ENCODE measurements at places on chromosomes 5 and 9.

DNA sequence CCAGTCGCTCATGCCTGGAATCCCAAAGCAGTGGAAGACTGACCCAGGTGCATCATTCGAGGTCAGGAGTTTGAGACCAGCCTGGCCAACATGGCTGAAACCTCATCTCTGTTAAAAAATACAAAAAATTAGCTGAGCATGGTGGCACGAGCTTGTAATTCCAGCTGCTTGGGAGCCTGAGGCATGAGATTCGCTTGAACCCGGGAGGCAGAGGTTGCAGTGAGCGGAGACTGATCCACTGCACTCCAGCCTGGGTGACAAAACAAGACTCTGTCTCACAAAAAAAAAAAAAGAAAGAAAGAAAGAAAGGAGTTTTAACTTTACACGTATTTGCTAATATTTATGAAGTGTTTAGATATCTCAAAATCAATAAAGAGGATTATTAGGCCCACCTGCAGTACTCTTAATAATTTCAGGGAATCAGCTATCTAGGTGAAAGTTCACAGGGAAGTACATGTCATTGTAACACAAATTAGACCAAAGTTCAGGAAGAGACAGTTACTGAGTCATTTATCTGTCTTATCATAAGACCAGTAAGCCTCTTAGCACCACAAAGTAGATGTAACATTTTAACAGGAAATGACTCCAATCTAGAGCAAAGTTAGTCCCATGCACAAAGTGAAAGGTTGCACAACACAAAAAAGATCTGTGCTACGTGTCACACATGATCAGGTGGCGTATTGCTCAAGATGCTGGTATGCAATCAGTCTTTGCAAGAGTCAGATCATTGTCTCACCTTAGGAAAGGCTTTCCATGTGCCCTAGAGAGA is 34.1 kb upstream of the PLIN2 start:
- no peak for DNase-seq

GRCh38 chr5:120260651-120261050 is 203.4 kb upstream of the PRR16 start:
- no peak for DNase-seq

DNA sequence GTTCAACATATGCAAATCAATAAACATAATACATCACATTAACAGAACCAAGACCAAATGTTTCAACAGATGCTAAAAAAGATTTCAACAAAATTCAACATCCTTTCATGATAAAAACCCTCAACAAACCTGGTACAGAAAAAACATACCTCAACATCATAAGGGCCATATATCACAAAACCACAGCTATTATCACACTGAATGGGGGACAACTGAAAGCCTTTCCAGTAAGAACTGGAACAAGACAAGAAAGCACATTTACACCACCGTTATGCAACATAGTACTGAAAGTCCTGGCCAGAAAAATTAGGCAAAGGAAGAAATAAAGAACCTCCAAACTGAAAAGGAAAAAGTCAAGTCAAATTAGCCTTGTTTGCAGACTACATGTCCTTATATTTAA is 93.6 kb downstream of the DTWD2 start:
- DNase-seq: no peak

- DNase-seq: no peak
These were observed 657.5 kb upstream of the WWC1 start for GRCh38 chr5:167633931-167634341.

DNA sequence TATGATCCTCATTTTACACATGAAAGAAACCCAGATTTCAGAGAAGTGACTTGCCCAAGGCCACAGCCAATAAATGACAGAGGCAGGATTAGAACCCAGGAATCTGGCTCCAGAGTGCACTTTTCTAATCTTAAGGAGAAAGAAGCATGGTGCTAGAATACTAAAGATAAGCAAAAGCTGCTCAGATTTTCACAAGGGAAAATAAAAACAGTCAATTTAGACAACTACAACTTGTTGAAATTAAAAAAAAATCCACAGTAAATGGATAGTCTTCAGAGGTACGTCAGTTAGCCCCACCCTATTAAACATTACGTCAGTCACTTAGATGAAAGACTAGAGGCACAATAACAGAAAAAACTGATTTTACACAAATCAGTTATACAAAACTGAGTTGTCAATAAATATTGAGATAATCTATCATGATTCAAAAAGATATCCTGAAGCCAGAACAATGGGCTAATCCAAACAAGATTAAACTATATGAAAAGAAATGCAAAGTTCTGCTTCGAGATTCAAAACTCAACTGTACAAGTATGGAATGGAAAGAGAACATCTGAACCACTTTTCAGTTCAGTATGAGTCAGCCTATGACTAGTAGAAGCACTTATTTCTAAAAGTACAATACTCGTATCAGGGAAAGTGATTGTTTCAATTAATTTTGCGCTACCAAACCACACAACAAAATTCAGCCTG is 9.3 kb downstream of the TMEM245 start:
- DNase-seq: no peak

DNA sequence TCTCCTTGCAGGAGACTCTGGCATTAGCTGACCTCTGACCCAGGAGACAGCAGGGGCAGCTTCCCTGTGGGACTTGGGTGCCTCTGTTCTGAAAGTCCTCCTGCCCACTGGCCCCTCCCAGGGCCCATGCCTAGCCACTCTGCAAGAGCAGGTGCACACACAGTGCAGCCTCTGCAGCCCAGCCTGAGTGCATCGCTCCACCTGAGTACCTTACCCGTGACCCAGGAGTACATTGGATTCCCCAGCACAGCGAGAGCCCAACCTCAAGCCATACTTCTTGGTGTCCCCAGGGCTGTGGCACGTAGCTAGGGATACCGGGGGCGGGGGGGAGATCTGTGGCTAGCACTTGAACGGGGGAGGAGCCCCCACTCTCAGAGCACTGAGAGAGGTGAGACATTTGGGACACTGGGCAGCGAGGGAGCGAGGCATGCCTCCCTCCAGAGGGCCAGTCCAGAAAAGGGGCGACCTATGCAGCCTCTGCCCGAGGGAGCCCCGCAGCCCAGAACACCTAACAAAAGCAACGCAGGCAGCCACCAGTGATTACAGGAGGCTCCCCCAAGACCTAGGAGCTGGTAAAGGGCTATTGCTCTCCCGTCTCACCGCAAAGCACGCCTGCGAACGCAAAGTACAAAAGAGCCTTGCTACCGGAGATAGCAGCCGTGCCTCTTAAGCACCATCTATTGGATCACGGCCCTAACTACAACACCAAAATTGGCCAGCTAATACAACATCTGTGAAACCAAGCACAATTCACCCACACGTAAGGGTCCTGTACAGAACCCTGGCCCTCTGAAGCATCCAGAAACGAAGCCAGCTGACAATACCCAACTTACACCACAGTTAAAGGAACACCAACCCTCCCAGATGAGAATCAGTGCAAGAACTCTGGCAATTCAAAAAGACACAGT is 826 bp upstream of the PRDM9 start:
- DNase-seq: peak; percentile 6

DNA sequence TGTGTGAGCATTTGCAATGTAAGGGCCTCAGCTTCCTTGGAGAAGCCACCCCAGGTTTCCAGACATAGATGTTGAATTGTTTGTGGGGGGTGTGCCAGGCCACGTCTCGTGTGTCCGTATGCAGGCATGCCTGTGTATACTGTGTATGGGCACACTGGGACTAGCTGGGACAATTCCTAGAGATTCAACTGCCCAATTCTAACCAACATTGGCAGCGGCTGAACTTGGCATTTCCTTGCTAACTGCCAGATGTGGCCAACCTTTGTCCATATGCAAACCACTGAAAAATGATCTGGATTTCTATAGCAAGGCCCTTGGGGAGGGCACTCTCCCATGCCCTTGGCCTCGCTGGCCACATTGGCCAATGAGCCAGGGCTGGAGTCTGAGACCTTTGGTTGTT is 50.3 kb downstream of the SAR1B start:
- no peak for DNase-seq

DNA sequence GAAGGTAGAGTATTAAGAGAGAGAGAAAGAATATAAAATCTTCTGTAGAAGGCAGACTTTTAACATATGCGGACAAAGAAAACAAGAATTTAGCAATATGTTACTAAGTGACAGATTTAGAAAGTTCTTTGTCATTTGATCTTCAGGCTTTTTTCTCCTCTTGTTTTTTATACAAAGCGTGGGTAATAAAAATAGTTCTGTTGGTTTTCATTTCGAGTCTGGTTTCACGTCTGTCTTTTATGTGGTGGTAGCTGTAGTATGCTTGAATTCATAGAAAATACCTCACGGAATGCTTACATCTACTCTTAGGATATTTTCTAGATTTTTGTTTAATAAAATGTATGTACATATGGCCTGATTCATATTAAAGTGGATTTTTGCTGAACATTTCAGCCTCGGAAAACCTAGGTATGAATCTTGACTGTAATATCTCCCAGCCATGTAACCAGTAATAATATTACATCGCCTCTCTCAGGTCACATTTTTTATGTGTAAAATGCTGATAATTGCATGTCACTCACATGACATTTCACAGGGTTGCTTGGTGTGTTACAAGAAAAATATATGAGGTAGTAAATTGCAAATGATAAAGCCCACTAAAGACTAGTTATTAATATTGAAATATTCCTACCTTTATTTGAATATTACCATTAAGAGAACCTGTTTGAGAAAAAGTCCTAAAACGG is 72.5 kb upstream of the TAF11L2 start:
- DNase-seq: no peak

DNA sequence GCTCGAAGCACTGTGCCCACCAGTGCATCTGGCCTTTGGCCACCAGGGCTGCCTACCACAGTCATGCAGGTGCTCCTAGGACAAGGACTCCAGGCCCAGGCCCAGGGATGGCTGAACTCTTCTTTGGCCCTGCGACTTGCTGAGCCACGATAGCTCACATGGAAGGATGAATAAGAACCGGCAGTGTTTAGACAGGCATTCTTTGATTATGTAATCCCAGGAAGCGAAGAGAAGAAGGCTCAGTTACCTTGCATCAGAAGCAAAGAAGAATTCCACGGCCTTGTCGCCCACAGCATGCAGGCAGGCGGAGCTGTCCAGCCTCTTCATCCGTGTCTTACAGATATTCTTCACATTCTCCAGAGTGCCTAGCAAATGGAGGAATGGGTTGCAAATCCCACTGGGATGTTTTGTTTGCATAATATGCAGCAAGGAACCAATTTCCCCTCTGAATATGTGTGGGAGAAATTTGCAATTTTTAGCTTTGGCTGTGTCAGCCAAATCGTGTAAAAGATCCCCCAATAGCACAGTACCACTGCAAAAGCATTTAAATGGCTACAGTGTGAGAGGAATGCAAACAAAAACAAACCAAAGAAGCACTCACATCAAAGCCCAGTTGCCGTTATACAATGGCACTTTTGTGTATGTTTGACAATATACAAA is 29.1 kb downstream of the GFPT2 start:
- no peak for DNase-seq

DNA sequence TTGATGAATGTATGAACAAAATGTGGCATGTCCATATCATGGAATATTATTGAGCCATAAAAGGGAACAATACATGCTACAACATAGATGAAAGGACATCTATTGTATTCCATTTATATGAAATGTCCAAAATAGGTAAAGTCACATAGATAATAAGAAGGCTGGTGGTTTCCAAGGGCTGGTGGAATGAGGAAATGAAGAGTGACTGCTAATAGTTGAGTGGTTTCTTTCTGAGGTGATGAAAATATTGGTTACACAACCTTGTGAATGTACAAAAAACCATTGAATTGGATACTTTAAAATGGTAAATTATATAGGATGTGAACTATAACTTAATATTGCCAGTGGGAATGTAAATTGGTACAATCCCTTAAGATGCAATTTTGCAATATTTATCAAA is 5.2 kb downstream of the ARSB start:
- no peak for DNase-seq

GRCh38 chr5:128287740-128288139 is 204.2 kb downstream of the SLC12A2 start:
- no peak for DNase-seq

DNA sequence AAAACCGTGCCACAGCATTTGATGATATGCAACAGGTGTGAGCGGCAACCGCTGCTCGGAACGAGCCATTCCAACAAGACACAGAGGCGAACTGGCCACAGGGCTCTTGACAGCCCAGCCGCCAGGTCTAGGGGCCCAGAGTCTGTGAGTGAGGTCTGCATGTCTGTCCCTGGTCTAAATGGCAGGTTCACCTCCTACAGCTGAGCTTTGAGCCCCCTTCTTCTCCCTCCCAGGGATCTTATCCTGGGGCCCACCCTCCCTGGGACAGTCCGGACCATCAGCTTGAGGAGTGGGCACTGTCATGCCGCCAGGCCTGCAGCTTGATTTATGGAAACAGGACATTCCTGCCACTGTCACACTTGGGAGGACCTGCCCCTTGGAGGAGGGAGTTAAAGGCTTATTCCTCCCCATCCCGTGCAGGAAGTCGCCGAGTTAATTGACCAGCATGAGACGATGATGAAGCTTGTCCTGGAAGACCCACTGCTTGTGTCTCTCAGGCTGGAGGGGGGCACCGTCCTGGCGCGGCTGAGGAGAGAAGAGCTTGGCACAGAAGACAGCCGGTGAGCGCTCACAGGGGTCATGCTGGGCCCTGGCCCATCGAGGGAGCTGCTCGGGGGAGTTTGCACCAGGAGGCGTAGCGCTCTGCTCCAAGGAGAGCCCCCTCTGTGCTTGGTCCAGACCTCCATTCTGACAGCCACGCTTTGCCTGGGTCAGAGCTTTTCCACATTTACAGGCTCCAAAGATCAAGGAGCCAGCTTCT is 35.5 kb upstream of the LRRC14B start:
- no peak for DNase-seq

- DNase-seq: no peak
These were observed 52.7 kb upstream of the IFNK start for GRCh38 chr9:27471366-27471765.

DNA sequence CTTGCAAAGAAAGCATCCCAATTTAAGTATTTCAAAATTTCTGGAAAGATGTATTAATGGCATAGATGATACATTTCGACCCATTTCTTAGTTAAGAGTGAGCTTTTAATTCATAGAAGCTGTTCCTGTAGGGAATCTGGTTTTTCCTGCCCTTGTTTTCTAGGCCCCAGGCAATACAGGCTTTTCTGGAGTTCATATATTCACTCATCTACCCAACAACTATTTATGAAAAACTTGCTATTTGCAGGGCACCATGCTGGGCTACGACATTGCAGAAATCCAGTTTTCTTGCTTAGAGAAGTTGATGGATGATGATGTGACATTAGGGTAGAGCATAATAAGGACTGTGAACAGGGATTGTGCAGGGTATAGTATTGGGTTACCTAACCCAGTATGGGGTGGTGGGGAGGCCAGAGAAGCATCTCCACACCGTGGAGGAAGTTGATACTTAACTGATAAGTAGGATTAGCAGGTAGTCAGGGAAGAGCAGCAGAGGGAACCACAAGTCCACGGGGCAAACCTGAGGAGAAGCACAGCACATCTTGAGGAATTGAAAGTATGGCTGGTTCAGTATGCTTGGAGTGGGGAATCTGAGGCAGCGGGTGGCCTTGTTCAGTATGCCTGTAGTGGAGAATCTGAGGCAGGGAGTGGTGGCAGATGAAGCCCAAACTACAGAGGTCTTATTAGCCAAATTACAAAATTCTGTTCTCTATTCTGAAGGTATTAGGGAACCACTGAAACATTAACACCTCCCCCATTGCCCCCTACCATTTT is 247.5 kb downstream of the ARRDC3 start:
- DNase-seq: no peak
